ENCODE measurements at places on chromosomes 1 and 21.

- no peak for DNase-seq
Observed at GRCh38 chr1:198276241-198276640, 119.4 kb downstream of the NEK7 start.

DNA sequence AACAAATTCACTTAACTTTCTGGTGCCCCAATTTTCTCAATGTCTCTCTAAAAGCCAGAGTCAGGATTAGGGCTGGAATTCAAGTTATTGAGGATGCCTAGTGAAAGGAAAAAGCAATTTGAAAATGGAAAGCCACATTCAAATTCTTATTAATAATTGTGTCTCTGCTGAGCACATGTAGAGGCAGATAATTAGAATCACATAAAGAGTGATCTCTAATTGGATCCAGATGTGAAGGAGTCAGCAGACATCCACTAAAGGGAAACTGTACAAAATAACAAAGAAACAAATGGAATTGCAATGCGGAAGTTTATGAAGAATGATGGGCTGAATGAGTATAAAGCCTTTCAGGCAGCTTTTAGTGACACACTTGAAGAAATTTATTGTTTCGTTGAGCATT lies 482.6 kb downstream of the TTLL7 start:
- no peak for DNase-seq

DNA sequence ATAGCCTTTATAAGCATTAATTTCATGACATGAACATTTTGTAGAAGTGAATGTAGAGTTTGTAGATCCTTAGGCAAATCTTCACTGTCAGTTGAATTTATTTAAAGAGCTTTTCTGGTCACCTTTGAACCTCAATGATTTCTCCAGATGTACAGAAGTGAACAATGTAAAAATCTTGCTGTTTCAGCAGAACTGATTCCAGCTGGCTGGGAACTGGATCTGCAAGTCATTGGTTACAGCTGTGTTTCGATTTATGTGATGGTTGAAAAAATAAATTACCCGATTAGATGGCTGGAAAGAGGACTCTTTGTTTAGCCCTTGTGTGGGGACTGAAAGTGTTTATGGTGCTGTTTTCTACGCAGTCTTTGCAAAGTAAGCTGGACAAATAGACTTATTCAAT lies 849.8 kb downstream of the USP25 start:
- DNase-seq: no peak

- no peak for DNase-seq
Observed at GRCh38 chr1:15928971-15929965, 46.6 kb downstream of the ZBTB17 start.

GRCh38 chr1:162229549-162229948 lies 147.1 kb downstream of the SPATA46 start:
- no peak for DNase-seq

DNA sequence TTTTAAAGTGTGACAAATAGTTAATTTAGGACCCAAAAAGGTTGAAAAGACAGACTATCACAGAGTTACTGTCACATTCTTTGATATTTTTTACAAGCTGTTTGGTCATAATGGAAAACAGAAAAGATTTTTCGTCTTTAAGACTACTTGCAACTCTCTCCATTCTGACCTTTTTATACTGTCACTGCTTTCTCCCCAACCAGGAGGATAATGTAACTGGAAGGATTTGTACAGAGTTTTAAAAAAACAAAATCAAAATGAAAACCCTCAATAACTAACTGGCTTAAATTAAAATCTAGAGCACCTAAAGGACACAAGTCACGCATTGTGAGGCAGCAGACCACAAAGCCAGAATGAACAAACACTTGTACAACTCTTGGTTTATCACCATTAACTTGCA lies 257.7 kb downstream of the FAF1 start:
- peak; percentile 23 for DNase-seq

DNA sequence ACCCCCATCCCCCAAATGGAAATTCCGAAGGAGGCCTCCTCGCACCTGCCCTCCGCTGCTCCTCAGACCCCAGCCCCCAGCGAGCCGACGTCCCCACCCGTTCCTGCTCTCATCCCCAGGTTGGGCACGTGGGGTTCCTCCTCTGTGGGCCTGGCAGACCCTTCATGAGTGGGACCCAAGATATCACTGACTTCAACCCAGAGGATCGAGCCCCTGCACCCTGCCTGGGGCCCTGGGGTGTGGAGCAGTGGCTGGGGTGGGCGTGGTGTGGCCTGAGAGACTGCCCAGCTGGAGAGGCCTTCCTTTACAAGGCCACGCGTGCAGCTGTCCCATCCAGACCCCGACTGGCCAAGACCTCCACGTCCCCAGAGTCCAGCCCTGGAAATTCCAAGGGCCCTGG lies 17.6 kb upstream of the ARHGEF16 start:
- no peak for DNase-seq

GRCh38 chr1:207051191-207051943 lies at the start of gene YOD1:
YOD1 (minus strand) TSS chr1:207051208; CDS start chr1:207051030, 178 bp downstream.
- DNase-seq: peak; percentile 27

- DNase-seq: no peak
Observed at GRCh38 chr1:204361341-204361771, 1.6 kb upstream of the PLEKHA6 start.

- DNase-seq: no peak
Observed at GRCh38 chr1:177964336-177964735, 5.5 kb downstream of the SEC16B start.

- no peak for DNase-seq
Observed at GRCh38 chr21:16800536-16801275, 712.1 kb upstream of the CXADR start.

DNA sequence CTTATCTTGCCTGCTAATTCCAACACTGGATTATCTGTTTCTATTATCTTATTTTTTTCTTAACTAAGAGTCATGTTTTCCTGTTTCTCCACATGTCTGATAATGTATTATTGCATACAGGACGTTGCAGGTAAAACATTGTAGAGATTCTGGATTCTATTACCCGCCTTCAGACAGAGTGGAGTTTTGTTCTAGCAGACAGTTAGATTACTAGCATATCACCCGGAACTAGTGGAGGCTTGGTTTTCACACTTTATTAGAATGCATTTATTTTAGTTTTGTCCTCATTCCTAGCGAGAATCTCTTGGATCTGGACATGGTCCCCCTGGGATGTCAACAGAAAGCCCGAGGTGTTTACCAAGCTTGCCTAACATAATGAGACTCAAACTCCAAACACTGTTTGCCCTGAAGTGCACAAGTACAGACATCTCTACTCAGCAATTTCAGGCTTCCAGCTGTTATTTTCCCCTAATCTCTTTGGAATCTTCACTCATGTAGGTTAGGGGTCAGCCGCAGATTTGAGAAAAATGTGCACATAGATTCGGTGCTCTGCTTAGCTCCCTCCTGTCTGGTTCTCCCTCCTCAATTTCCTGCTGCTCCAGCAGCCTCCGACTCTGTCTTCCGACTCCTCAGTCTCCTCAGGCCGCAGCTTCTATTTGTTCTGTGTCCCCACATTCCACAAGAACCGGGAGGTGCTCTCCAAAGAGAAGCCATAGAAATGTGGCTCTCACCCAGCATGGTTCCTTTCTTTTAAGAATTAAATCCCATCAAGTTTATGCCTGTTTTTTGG lies 36.8 kb upstream of the PTPRF start:
- no peak for DNase-seq

GRCh38 chr21:32070676-32071330 lies 198.0 kb downstream of the HUNK start:
- DNase-seq: no peak

DNA sequence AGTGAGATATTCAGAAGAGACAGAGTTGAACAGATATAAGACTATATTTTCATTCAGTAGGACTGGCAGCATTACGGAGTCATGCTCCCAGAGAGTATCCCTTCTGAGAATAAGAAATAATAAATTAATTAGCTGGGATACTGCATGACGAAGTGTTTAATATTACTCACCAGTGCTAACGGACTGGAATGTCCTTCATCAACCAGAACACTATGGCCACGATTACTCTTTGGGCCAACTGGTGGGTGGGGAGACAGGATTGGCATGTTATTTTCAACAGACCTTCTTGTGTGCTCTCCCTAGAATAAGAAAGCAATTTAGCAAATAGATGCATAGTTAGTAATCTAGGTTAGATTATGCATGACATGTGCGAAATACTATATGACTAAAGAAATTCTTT lies 32.4 kb downstream of the ERICH3 start:
- no peak for DNase-seq

GRCh38 chr21:41610042-41610839 lies 102.3 kb upstream of the TMPRSS2 start:
- DNase-seq: peak; percentile 23

DNA sequence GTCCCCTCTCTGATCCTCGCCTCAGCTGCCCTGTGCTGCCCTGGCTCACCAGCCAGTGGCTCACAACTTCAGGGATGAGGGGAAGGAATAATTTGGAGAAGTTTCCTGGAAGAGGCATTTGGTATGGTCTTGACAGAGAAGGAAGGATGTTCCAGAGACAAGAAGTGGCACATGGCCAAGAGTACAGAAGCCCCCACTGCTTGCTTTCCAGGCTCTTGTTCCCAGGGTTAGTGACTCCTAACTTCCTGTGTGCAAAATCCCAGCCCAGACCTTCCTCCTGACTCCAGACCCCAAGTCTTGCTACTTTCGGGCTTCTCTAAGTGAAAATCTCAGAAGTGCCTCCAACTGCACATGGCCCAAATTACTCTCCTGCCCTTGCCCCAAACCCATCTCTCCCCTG lies 85.7 kb downstream of the HMGB4 start:
- DNase-seq: no peak

- DNase-seq: no peak
Observed at GRCh38 chr1:240414237-240414636, 197.7 kb downstream of the GREM2 start.

- DNase-seq: no peak
Observed at GRCh38 chr1:8303141-8303540, 14.8 kb upstream of the SLC45A1 start.

GRCh38 chr1:9332513-9333143 lies 39.9 kb downstream of the SPSB1 start:
- DNase-seq: no peak

GRCh38 chr1:17053086-17053684 lies 647 bp downstream of the SDHB start:
- DNase-seq: no peak

DNA sequence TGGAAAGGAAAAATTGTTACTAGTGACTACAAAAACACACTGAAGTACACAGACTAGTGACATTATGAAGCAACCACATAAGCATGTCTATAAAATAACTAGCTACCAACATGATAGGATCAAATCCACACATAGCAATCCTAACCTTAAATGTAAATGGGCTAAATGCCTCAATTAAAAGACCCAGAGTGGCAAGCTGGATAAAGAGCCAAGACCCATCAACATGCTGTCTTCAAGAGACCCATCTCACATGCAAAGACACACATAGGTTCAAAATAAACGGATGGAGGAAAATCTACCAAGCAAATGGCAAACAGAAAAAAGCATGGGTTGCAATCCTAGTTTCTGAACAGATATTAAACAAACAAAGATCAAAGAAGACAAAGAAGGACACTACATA lies 49.4 kb upstream of the LRRC8B start:
- DNase-seq: no peak

- no peak for DNase-seq
Observed at GRCh38 chr1:115300087-115300876, 37.8 kb downstream of the NGF start.

DNA sequence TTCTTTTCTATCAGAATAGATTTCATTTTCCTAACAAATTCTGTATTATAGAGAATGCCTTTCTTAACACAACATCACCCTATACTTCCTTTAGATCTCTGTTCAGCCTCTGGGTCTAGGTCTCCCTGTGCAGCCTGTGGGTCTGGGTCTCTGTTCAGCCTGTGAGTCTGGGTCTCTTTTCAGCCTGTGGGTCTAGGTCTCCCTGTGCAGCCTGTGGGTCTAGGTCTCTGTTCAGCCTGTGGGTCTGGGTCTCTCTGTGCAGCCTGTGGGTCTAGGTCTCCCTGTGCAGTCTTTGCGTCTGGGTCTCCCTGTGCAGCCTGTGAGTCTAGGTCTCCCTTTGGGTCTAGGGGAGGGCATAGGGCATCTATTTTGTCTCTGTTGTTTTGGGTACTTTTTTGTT lies 59.6 kb upstream of the DIP2A start:
- DNase-seq: no peak

DNA sequence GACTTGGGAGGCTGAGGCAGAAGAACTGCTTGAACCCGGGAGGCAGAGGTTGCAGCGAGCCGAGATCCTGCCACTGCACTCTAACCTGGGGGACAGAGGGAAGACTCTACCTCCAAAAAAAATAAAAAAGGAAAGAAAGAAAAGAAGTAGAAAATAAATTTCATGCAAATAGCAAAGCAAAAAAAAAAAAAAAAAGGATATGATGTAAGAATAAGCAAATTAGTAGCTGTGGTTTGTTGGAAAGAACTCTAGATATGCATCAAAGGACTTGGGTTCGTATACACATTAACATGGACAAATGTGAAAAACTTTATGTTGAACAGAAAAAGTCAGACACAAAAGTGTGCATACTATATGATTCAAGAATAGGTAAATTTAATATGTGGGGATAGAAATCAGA lies 11.9 kb downstream of the WASF2 start:
- DNase-seq: no peak

- no peak for DNase-seq
Observed at GRCh38 chr1:108551137-108551862, 8.6 kb upstream of the EEIG2 start.

DNA sequence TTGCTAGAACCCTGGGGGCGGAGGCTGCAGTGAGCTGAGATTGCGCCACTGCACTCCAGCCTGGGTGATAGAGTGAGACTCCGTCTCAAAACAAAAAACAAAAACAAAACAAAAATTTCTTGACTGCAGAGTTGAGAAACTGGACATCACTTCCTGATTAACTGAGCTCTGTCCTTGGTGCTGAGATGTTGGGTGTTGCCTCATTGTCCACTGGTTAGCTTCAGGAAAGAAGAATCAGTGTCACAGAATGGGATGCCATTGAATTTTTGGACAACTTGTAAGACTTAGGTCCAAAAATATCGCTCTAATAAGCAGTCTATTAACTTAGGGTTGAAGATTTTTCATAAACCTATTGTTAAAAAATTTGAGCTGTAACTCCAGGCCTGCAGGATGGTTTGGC lies 23.8 kb upstream of the KCNA10 start:
- DNase-seq: no peak

DNA sequence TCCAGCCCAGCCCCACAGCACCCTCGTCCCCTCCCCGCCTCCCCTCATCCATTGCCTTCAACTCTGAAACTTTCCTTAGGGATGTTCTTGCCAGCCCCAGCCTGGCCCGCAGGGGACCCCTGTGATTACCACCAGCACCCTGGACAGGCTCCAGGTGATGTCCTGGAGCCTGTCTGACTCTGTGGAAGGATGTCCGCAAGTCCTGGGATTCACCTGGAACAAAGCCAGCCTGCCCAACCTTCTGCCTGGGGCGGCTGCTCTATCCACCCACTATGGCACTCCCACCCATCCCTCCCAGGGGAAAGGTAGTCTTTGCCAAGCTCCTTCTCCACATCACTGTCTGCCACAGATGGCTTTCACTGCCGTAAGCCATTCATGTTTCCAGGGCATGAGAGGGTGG lies 24.4 kb upstream of the PTPRF start:
- no peak for DNase-seq

DNA sequence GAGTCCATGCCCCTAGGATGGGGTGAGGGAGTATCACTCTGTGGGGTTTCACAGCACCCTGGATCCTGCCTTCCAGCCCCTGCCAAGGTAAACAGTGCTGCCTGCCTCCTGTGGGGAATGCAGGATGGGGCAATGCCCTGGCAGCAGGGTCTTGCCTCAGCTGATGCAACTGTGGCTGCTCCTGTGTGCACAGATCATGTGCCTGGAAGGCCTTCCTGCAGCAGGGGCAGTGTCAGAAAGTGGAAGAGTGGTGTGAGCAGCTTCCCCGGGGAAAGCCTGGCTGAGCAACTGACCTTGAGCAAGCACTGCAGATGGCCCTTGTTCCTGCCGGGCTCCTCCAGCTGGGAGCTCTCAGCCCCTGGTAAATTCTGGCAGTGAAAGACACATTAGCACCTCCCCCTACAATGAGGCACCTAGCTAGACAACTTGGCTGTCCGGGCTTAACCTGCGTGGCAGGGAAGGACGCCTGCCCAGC lies 9.9 kb downstream of the TOR3A start:
- peak; percentile 65 for DNase-seq

Data from NCI-H2081 (cell line).